Endodermal cell (in vitro differentiated cells): ENCODE measurements at places on chromosomes 3 and 15. TPM values are rescaled to one million over a fixed set of nuclear protein-coding genes. Genes with fewer than 3 reads are reported as not detected.

The CLDN1 gene
- total RNA-seq, result 8.7 to 61.2 TPM (median 9.2 TPM) in 3 replicates

The FSIP1 gene
- total RNA-seq, result 0.73 to 0.80 TPM (median 0.77 TPM) in 3 replicates

GRCh38 chr3:66889750-66890494 lies 108.2 kb upstream of the KBTBD8 start:
- H3K4me3 ChIP-seq, result no peak overlapping the region
- no peaks in the 10 kb centered on the region for H3K4me1 ChIP-seq
- no peaks in the 10 kb centered on the region for H3K36me3 ChIP-seq
- no peaks in the 10 kb centered on the region for H3K27me3 ChIP-seq
- H3K27ac ChIP-seq, result peak overlapping the region; percentile 56

DNA sequence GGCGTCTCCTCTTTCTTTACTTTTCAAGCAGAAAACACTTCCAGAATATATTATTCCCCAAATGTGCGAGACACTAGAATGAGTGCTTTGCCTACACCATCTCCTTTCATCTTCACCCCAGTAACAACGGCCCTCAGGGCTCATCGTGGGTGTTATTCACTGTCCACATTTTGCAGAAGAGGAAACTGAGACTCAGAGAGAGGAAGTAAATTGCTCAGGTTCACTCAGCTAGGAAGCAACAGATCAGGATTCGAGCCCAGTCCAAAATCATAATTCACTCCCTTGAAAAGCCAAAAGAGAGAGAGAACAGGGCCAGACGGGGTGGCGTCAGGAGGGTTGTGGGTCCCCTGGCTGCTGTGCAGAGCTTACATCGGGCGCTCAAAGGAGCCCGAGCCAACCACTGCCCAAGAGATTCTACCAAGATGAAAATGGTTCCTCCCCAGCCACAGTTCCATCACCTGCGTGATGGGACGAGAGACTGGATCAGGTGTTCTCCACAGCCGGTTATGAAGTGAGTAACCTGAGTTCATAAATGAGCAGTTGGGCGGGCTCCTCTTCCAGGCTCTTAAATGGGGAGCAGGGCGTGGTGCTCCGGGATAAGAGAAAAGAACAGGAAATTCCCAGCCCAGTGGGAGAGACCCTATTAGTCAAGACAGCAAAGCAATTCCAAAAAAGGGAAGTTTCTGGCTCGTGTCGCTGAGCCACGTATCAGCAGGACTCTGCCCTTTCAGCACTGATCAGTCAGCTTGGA lies 48.6 kb upstream of the FLNB start:
- H3K27ac ChIP-seq, result no peak overlapping the region
- H3K36me3 ChIP-seq, result no peaks in the 10 kb centered on the region
- no peaks in the 10 kb centered on the region for H3K4me1 ChIP-seq
- H3K4me3 ChIP-seq, result no peak overlapping the region
- no peak for DNase-seq

DNA sequence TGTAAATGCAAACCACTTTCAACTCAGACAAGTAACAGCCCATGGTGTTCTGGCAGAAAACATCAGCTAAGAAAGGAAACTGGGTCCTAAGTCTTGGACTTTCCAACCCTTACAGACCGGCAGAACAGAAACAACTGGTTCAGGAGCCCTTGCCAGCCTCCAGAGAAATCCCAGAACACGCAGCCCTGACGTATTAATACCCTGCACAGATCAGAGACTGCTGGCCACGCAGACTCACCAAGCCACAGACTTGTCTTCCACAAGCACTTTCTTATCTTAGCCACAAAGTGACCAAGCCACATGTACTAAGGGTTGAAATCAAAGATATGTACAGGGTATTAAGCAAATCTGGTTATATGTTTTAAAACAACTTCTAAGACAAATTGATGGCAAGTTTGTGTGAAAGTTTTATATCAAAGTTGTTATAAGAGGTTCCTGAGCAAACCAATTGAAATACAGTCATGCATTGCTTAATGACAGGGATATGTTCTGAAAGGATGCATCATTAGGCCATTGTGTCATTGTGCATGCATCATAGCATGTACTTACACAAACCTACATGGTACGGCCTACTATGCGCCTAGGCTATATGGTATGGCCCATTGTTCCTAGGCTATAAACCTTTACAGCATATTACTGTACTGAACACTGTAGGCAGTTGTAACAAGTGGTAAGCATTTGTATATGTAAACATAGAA lies 36.8 kb downstream of the BTD start:
- H3K27ac ChIP-seq, result no peak overlapping the region
- DNase-seq, result no peak
- peaks cover 3% of the 10 kb centered on the region for H3K4me1 ChIP-seq
- no peak overlapping the region for H3K4me3 ChIP-seq
- H3K27me3 ChIP-seq, result no peaks in the 10 kb centered on the region

The SNTN gene
- 0.40 TPM in 1 of 2 replicates, not detected in the other for total RNA-seq

The PIGX gene
- total RNA-seq, result 21.8 and 29.1 TPM in 2 replicates

GRCh38 chr3:103767635-103768034 lies 1332.8 kb downstream of the ZPLD1 start:
- no peak for DNase-seq
- peaks cover 9% of the 10 kb centered on the region for H3K27me3 ChIP-seq
- no peaks in the 10 kb centered on the region for H3K4me1 ChIP-seq
- H3K4me3 ChIP-seq, result no peak overlapping the region

The CLDN18 gene
- total RNA-seq, result 0.15 to 0.75 TPM (median 0.27 TPM) in 3 replicates

- no peaks in the 10 kb centered on the region for H3K36me3 ChIP-seq
- H3K4me1 ChIP-seq, result no peaks in the 10 kb centered on the region
- no peak overlapping the region for H3K4me3 ChIP-seq
- no peak for DNase-seq
- H3K27me3 ChIP-seq, result no peaks in the 10 kb centered on the region
Measured at GRCh38 chr3:85251766-85252165, 293.0 kb downstream of the CADM2 start.

- DNase-seq, result peak; percentile 44
- H3K36me3 ChIP-seq, result no peaks in the 10 kb centered on the region
- H3K4me3 ChIP-seq, result no peak overlapping the region
- H3K27me3 ChIP-seq, result no peaks in the 10 kb centered on the region
Measured at GRCh38 chr3:66029443-66029842, 9.3 kb downstream of the MAGI1 start.

DNA sequence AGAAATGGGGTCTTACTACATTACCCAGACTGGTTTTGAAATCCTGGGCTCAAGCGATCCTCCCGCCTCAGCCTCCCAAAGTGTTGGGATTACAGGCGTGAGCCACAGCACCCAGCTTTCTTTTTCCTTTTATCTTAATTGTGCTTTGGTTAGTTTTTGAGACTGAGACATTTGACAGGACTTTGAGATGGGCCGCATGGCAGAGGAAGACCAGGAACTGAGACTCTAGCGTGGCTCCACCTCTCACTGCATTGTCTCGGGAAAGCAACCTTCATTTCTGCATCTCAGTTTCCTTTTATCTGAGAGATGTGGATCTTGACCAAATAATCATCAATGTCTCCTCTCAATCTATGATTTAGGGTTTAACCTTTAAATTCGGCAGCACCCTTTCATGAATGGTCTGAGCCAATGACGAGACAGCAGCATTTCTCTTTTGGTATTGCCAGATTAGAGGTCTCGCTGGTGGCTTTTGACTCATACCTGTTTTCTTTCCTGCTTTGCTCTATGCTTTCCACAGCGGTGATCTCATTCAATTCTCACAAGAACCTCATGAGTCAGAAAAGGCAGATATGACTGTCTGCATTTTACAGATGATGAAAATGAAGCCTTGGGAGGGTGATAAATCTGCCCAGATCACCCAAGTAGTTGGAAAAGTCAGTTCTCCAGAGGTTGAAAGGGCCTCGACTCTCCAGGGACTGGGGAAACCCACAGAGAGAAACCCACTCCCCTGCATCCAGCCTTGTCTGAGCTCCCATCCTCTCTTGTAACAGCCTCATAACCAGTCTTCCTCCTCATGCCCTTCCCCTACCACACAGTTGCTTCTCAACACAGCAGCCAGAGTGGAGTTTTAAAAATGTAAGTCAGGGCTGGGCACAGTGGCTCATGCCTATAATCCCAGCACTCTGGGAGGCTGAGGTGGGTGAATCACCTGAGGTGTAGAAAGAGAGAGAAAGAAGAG lies 84.8 kb upstream of the FOXB1 start:
- no peaks in the 10 kb centered on the region for H3K36me3 ChIP-seq
- DNase-seq, result no peak
- H3K4me1 ChIP-seq, result no peaks in the 10 kb centered on the region
- H3K4me3 ChIP-seq, result no peak overlapping the region
- H3K27ac ChIP-seq, result no peak overlapping the region

DNA sequence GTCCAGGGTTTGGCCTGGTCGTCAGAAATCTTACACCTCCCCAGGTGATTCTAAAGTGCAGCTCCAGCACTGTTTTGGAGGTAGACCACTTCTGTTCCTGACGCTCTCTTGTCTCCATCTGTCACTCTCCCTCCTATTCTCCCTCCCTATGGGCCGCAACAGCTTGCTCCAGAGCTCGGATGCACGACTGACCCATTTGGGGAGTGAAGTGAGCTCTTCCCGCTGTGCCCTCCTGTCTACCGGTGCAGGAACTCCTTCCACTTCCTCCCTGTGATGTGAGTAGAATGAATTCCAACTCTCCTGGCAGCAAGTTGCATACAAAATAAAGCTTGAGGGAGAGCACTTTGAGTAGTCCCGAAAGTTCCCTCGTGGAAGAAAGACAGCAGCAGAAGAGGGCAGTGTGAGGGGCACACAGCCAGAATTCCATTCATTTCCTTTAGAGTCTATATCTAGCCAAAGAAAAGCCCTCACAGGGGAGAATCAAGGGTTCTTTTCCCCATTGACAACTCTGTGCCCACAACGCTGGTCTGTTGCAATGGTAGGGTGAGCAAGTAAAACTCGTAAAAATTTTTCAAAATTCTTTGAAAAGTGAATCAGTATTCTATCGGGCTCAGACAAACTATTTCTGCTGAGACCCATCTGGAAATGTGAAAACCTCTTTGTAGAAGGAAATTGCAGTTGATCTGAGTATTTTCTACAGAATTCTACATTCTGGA lies 39.9 kb upstream of the BDH1 start:
- no peak for DNase-seq
- no peak overlapping the region for H3K27ac ChIP-seq
- peaks cover 6% of the 10 kb centered on the region for H3K4me1 ChIP-seq
- no peaks in the 10 kb centered on the region for H3K27me3 ChIP-seq

DNA sequence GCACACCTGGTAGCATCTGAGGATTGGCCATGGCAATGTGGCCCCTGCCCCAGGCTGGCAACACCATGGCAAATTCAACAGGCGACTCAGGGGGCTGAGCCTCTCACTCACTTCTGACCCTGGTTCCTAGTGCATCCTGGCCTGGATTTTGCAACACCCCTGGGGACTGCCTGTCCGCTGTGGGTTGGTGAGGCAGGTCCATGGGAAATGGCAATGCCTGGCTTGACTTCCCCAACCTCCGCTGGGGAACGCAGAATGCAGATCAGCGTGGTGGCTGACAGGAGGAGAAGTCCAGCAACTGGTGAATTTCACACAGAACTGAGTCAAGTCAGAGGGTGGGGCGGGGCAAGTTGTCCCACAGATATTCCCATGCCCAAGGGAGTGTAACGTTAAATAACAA lies 3.9 kb upstream of the PSTPIP1 start:
- H3K27me3 ChIP-seq, result no peaks in the 10 kb centered on the region
- peak; percentile 35 for DNase-seq
- no peak overlapping the region for H3K27ac ChIP-seq

- H3K4me1 ChIP-seq, result peaks cover 3% of the 10 kb centered on the region
- no peak overlapping the region for H3K27ac ChIP-seq
- no peaks in the 10 kb centered on the region for H3K36me3 ChIP-seq
- DNase-seq, result no peak
Measured at GRCh38 chr3:86965166-86965565, 25.8 kb downstream of the VGLL3 start.

DNA sequence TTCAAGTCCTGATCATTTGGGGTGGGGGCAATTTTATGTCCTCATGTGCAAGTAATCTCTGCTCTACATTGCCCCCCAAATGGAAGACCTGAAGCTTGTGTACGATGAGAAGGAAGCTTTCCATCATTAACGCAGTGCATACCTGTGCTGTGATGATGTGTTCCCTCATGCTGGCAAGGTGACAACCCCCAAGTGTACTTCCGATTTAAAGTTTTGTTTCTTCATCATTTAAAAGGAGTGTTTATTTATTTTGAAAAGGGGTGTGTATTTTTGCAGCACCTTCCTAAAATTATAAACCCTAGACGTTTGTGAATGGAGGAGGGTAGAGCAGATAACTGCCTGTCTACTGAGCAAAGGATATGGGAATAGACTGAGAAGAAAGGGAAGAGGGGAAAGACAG lies 45.3 kb downstream of the C2CD4A start:
- no peaks in the 10 kb centered on the region for H3K36me3 ChIP-seq
- no peak overlapping the region for H3K4me3 ChIP-seq
- H3K27me3 ChIP-seq, result no peaks in the 10 kb centered on the region
- H3K27ac ChIP-seq, result no peak overlapping the region

DNA sequence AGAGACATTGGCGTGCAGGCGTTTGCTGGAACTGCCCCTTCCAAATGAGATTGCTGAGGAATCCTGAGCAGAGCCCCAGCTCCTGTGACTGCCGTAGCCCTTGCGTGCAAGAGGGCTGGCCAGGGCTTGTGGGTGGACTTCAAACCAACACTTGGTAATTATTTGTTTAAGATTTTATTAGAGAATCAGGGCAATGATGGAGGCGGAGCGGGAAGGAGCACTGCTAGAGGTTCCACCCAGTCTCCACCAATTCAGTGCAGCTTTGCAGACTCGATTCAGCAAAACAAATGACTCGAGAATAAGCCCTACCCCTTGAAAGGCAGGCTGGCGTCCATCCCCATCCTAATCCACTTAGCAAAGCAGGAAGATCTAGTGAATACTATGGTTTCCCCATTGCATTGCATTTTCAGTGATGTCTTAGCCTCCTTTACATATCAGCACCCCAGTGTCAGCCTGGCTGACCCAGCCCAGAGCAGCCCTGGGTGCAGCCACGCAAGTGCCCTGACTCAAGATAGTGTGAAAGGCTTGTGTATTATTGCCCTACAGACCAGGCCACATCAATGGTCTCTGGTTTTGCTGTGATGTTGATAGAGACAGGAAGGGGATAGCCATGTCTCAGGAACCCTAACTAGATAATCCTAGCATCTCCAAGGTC lies 26.0 kb downstream of the GLDN start:
- H3K4me3 ChIP-seq, result no peak overlapping the region
- no peak overlapping the region for H3K27ac ChIP-seq
- H3K4me1 ChIP-seq, result no peaks in the 10 kb centered on the region
- H3K36me3 ChIP-seq, result no peaks in the 10 kb centered on the region
- no peak for DNase-seq

The MYRIP gene
- 3.9 and 4.6 TPM in 2 replicates for total RNA-seq

DNA sequence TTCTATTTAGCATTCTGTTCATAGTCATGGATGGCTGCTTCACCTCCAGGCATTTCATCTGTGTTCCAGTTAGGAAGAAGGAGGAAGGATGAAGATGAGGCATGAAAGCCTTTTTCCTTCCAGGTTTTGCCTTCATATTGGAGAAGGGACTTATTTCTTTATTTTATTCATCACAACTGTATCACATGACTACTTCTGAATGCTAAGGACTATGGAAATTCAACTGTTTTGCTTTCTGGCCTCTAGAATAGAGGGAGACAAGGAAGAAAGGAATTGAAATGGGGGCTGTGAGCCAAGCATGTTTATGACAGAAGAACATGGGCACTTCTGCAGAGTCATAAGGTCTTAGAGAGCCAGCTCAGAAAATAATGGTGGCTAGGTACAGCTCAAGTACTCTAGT lies 10.4 kb downstream of the TMEM266 start:
- H3K27me3 ChIP-seq, result no peaks in the 10 kb centered on the region
- H3K4me3 ChIP-seq, result no peak overlapping the region
- H3K36me3 ChIP-seq, result no peaks in the 10 kb centered on the region
- DNase-seq, result no peak
